ENCODE measurements at places on chromosomes 3 and 15.

- DNase-seq: no peak
These were observed 74.5 kb upstream of the SLC6A1 start for GRCh38 chr3:10918011-10918410.

- DNase-seq: no peak
These were observed 22.8 kb upstream of the C2CD4B start for GRCh38 chr15:62187910-62188309.

GRCh38 chr15:89378296-89379151 lies 43.9 kb upstream of the POLG start:
- no peak for DNase-seq

DNA sequence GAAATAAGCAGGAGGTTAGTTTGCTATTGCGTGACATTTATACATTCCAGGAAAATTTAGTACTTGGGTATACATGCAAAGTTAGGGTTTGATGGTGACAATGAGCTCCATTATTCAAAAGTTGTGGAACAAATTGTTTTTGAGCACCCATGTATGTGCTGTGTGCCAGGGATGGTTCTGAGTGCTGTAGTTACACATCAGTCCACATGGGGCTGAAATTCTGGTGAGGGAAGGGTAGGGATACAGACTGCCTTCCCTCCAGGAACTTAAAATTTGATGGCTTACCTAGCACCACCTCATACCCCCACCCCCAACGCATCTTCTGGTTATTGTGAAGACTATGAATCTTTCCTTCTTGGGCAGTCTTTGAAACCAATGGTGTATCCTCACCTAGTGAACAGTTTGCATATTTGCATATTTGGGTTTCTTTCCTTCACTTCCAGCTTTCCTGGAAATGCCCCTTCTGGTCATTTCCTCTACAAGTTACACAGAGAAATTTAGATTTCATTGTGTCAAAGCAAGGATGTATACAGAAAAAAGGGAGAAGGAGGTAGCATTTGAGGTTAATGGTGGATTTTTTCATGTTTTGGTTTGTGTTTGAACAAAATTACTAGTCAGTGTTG lies 222.0 kb upstream of the IL12A start:
- DNase-seq: peak; percentile 7

- no peak for DNase-seq
These were observed 19.6 kb upstream of the CHMP2B start for GRCh38 chr3:87207460-87207859.

DNA sequence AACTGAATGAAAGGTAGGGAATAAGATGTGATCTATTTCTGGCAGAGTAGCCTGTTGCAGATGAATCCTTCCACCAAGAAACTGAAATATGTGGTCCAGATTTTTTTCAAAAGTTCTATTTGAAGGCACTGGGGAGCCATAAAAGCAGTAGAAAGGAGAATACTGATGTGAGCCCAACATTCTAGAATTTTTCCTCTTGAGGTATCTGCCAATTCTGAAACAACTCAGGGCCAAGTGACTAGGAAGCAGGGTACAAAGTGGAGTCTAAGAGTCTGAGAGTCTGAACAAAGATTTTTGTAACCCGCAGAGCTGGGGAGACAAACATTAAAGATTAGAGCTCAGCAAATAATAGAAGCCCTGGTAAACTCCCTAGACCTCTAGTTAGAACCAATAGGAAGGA lies 58.3 kb upstream of the SLCO3A1 start:
- DNase-seq: no peak

GRCh38 chr3:147483578-147483977 lies 74.4 kb downstream of the ZIC1 start:
- DNase-seq: no peak

DNA sequence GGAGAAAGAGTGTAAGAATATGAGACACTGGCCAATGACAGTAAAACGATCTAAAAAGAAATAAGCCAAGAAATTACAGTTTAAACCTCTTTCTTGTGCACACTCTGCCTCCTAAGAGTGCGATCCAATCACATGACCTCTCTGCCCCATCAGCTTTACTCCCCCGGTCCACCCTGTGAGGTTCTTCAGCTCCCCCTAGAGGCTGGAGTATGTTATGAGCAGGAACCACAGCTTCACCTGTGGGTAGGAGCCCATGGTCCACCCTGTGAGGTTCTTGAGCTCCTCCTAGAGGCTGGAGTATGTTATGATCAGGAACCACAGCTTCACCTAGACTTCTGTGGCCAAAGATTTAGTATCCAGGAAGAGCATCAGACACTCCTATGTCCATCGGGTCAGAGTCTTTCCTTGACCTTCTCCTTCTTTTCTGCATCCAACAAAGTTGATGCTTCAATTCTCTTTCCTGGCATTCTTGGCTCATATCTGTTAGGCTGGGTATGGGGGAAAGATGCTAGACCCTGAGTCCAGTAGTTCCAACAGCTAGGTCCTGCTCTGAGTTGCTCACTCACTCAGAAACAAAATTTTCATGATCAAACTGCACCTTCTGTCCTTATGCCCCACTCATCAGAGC lies 164.0 kb downstream of the MINAR1 start:
- peak; percentile 98 for DNase-seq
